ENCODE measurements at places on chromosomes 4 and X.

DNA sequence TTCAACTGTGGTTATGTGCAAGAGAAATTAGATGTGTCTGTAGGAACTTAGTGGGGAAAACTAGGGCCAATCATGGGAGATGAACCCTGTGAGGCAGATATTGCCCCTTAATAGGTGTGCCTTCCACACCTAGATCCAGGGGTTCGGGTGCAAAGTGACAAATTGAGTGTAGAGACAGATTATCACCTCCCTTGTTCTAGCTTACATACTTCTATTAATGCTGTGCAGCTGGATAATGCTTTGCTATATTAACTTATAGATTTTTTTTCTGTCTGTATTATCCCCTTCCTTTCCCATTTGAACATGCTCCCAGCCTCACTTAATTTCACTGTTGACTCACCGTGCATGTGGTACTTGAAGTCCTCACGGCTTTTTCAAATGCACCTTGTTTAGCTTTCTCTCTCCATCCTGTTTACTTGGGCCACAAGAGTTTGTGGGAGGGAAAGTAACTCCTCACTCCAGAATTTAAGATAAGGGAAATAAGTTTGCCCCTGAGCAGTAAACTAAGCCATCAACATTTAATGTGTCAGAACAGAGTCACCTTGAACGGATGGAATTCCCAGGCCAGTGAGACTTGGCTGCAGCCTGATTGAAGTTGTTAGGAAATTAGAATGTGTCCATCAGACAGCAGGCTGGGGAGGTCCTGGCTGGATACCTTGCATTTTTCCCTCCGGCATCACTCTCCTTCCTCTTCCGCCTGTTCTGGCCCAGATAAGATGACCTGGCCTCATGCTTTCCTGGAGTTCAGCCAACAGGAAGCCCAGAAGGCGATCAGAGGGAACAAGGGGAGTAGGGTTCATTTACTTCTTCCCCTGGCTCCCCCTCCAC lies 478.4 kb downstream of the BCOR start:
- no peak for DNase-seq

GRCh38 chr4:40292313-40292759 lies 42.8 kb upstream of the CHRNA9 start:
- no peak for DNase-seq

GRCh38 chr4:26055855-26056254 lies 141.8 kb downstream of the SMIM20 start:
- DNase-seq, result no peak

DNA sequence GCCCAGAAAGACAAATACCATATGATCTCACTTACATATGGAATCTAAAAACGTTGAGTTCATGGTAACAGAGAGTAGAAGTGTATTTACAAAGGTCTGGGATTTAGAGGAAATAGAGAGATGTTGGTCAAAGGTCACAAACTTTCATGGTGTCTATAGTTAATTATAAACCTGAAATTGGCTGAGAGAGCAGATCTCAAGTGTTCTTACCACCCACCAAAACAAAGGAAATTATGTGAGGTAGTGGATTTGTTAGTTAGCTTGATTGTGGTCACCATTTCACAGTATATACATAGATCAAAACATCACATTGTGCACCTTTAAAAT lies 186.8 kb downstream of the NWD2 start:
- DNase-seq, result no peak

GRCh38 chr4:56425518-56425917 lies 9.9 kb downstream of the PPAT start:
- DNase-seq, result no peak

- no peak for DNase-seq
These were observed 13.0 kb downstream of the SH3BP2 start for GRCh38 chr4:2805712-2806389.

DNA sequence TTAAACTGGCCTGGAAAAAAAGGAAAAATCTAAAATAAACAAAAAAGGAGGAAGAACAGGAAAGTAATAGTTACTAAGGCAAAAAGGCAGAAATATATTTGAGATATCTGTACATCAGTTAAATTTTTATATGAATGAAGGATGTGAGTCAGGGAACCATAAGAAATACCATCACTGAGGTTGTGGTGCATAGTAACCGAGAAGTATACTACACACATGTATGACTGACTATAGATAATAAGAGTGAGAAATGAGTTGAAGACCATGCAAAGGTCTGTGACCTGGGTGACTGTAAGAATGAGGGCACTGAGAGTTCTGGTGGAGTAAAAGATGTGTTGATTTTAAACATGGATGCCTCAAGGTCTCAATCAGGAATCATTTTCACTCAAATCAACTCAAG lies 220.6 kb upstream of the FAM241A start:
- DNase-seq, result no peak

DNA sequence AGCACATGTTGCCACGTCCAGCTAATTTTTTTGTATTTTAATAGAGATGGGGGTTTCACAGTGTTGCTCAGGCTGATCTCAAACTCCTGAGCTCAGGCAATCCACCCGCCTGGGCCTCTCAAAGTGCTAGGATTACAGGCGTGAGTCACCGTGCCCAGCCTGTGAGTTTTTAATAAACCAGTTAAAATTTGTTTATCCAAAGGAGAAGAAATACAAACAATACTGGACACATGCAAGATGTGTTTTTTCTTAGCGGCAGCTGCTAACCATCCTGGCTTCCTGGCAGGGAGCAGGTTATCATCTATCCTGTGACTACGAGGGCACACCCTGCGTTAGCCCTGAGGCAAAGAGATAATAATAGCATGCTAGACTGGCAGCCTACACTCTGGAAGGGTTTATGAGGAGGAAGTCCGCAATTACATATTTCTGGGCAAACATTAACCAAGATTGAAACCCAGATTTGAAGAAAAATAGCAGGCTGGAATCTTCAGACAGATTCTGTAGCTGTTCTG lies 191.4 kb downstream of the SPRY1 start:
- no peak for DNase-seq

GRCh38 chr4:128570387-128570975 lies 239.0 kb upstream of the JADE1 start:
- DNase-seq, result no peak

- DNase-seq, result no peak
These were observed 126.9 kb upstream of the FAM9B start for GRCh38 chrX:9160698-9161329.

GRCh38 chrX:40471965-40472648 lies 108.7 kb upstream of the ATP6AP2 start:
- DNase-seq, result no peak

DNA sequence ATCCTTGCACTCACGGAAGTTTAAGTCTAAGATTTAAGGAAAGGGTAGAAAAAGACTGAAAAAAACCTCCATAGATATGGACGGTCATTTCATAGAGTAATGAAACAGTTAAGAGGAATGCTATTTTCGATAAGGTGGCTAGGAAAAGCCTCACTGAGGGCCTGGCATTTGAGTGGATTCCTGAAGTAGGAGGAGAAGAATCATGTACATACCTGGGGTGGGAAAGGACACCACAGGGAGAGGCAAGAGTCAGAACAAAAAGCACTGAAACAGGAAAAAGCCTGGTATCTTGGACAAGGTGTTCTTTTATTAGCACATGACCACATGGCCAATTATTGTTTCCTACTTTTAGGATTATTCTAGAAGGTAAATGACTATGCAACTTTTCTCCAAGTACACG lies 547.2 kb upstream of the DIPK2B start:
- DNase-seq, result no peak
